ENCODE measurements at places on chromosomes 1 and 21.

DNA sequence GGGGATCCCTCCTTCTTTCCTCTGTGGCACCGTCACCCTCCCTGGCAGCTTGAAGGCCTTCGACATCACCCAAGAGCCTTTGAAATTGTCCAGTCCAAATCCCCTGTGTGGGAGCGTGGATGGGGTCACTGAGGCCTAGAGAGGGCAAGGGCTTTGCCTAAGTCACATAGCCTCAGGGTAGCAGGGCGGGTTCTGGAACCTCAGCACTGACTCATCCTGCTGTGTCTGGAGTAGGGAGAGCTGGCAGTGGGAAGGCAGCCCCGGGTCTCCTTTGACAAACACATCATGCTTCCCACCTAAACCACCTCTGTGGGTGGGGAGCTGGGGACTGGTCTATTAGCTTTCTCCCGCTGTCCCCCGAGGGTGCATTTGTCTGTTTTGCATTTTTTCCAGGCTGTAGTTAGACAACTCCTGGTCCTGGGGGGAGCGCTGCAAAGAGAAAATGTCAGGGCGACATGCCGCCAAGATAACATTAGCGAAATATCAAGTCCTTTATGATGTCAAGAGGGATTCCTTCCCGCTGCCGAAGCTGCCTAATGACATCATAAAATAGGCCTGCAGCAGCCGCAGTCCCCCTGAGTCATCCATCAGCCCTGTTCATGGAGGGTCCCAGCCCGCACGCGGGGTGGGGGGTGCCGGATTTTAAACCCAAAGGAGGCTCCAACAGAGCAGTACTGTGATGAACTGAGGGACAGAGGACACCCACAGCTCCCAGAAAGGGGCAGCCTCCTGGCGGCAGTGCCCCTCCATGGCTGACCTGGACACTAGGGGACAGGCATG is 77.0 kb upstream of the POU3F1 start:
- DNase-seq, result peak; percentile 34

- no peak for DNase-seq
These were observed 72.0 kb downstream of the ST6GALNAC5 start for GRCh38 chr1:76939050-76939816.

- no peak for DNase-seq
These were observed 16.2 kb upstream of the DNASE2B start for GRCh38 chr1:84382127-84382526.

DNA sequence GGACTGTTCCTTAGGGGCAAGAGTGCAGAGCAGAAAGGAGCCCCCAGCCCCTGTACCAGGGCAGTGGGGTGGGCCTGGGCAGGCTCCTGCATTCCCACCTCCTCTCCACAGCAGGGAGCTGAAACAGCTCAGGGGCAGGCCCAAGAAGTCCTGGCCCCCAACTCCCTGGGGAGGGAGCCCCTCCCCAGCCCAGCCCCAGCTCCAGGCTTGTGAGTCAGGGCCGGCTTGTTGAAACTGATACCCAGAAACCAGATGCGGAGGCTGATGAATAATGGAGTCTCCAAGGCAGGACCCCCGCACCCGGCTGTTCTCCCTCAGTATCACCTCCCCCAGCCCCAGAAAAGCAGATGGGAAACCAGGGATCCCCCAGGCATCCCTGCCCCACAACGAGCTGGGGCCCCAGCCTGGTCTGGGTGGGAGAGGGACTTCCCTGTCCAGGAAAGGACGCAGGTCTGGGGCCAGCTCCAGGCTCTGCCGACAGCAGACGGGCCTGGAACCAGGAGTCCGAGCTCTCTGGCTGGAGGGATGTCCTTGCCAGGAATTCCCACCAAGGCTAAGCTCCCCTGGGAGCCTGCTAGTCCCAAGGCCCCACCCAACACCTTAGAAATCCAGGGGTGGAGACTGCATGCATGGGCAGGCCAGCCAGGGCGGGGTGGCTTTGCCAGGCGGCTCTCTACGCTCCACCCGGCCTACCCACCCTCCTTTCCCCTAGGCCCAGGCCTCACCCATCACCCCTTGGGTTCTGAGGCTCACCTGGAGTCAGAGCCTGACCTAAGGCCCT is 2.7 kb downstream of the PLEKHG5 start:
- DNase-seq, result no peak

DNA sequence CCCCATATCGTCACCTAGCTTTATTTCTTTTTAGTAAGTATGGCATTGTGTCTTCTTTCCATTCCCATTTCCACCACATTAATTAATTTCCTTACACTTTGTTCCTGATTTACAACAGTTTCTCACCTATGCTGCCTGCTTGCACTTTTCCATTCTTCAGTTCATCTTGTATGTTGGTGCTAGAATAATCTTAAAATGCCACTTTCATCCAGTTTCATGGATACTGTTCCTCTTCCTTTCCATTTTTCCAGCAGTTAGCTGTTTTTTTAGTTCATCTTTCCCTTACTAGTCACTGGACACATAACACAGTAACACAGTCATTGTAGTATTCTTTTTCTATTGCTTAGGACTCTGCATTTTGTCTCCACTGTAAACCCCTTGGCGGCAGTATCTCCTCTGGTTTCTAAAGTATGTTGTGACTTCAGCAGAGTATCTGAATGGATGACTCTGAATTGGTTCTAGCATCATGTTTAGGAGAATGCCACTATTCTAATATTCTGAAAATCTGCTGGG is 2.1 kb downstream of the CDC7 start:
- DNase-seq, result no peak

GRCh38 chr1:201791779-201792173 is 37.2 kb upstream of the IPO9 start:
- DNase-seq, result no peak

DNA sequence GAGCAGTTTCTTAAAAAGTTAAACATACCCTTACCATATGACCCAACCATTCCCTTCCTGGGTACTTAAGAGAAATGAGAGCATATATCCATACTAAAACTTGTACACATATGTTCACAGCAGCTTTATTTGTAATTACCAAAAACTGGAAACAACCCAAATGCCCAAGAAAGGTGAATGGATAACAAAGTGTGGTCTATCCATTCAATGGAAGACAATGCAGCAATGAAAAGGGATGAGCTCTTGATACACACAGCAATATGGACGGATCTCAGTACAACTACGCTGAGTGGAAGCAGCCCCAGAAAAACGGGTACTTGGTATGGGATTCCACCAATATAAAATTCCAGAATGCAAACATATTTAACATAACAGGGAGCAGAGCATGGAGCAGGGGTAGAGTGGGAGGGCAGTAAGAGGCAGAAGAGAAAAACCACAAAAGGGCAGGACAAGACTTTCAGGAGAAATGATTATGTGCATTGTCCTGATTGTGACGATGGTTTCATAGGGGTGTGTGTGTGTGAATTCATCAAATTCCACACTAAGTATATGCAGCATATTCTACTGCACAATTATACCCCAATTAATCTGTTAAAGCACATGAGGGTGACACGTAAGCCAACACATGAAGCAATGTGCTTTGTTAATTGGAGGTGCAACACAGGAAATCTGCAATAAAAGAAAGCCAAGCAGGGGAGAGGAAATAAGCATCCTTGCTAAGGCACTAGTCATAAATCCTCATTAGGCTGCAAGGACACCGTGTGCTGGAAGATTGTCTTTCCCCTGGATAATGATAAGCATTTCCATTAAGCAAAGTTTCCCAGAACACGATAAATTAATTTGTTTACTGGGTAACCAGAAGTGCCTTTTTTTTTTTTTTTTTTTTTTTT is 113.1 kb upstream of the KRTAP19-8 start:
- no peak for DNase-seq

DNA sequence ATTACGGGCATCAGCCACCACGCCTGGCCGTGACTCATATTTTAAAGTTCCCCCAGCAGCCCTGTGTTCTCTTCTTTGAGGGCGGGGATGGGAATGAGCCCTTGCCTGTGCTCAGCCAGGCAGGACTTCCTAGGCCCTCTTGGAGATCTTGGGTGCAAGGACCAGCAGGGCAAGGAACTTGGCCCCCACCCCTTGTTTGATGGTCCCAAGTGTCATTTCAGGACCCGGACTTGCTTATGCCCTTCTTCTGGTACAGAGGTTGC is 9.3 kb downstream of the RASSF5 start:
- DNase-seq, result no peak

DNA sequence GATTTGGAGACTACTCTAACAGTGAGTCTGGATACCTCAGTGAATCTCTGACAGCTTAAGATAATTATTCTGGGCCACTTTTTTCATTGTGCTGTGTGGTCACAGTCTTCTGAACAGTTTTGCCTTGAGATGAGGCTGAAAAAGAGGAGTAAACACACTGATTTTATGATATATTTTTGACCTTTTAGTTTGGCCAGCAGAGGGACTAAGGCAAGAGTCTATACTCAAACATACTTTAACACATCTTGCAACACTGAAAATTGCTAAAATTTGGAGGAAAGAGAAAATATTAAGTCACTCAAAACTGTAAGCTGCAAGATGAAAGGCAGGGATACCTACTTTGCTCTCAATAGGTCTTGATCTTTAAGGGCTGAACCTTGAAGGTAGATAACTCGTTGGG is 182.7 kb downstream of the KCNT2 start:
- DNase-seq, result no peak

DNA sequence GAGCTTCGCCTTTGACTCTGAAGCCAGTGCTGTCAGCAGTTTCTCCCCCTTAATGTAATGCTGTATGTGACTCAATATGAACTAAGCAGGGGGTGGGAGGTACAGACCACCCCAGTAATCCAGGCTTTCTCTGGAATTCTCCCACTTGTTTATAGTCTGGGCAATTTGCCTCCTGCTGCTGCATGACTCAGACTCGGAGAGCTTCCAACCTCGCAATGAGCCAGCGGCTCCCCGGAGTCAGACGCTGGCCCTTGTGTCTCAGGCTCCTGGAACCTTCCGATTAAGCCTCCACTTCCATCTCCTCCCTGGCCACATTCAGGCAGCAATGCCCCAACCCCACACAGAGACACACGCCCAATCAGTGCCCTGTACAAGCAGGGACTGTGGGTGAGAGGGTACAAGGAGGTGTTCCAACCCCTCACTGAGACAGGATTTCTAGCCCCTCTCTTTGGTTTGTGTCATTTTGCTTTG is 471.7 kb upstream of the VAMP3 start:
- DNase-seq, result peak; percentile 84

- no peak for DNase-seq
These were observed 8.7 kb upstream of the UMODL1 start for GRCh38 chr21:42062236-42063022.

DNA sequence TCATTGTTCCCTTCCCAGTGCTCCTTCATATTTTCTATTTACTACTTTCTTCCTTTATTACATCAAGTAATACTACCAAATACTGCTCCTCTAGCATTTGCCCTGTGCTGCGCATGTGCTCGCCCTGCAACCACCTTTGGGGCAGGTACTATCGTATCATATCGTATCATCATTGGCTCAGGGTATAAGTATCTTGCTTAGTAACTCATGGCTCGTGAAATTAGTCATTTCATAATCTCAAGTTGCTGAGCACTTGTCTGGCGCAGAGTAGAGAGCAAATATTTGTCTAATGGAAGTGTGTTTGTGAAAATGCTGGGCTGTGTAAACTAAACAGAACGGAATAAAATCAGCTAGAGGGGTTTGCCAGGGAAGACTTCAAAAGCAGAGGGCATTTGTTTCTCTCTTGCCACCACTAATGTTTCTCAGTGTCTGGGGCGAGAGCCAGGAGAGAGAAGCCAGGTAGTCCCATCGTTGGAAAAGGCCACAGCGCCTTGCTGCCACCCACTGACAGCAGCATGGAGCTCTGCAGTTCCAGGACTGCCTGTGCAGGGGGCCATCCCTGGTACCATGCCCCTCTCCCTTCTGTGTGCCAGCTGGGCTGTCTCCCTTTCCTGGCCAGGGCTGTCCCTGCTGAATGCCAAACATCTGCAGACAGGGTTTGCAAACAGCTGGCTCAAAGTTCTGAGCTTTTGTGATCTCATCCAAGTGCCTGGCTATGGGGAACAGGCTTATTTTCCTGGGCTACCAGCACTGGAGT is 20.0 kb upstream of the CPT2 start:
- DNase-seq, result peak; percentile 81

GRCh38 chr21:34687745-34688144 is 19.0 kb downstream of the CLIC6 start:
- no peak for DNase-seq

GRCh38 chr1:213737398-213738035 is 250.3 kb upstream of the PROX1 start:
- no peak for DNase-seq

GRCh38 chr1:220013497-220013896 is 32.8 kb downstream of the EPRS1 start:
- DNase-seq, result no peak

- peak; percentile 65 for DNase-seq
These were observed 3.0 kb downstream of the ARTN start for GRCh38 chr1:43936431-43937151.

- DNase-seq, result no peak
These were observed 25.7 kb downstream of the JMJD4 start for GRCh38 chr1:227709451-227709850.

GRCh38 chr1:206658981-206659273 is 23.6 kb downstream of the DYRK3 start:
- DNase-seq, result no peak

DNA sequence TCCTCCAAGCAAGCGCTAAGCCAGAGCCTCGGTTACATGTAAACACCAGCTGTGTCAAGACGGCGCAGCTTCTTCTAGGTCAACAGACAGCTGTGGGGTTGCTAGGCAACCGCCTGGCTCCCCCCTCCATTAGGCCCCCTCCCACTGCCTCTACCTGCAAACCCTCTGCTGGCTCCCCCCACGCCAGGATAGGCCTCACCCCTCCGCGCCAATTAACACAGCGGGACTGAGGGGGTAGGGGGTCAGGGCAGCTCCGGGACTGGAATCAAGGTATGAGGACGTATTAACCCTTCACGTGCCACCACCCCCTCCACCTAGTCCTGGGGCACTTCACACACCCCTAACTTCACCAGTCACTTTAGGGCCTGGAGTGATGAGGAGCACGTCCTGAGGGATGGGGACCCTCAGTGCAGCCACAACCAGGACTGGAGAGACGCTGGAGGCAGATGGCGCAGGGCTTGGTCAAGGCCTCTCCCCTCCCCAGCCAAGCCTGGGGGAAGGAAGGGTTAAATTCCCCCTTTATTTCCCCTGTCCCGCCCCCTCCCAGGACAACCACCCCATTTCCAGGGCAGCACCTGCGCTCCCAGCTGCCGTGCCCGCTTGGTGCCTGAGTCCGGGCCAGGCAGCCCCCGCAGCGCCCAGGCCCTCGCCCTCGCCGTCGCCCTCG is 37.4 kb upstream of the WASF2 start:
- peak; percentile 93 for DNase-seq

- no peak for DNase-seq
These were observed 219.2 kb downstream of the PTPRC start for GRCh38 chr1:198858033-198858432.

- DNase-seq, result no peak
These were observed 26.0 kb downstream of the RPS6KA1 start for GRCh38 chr1:26555550-26555981.

DNA sequence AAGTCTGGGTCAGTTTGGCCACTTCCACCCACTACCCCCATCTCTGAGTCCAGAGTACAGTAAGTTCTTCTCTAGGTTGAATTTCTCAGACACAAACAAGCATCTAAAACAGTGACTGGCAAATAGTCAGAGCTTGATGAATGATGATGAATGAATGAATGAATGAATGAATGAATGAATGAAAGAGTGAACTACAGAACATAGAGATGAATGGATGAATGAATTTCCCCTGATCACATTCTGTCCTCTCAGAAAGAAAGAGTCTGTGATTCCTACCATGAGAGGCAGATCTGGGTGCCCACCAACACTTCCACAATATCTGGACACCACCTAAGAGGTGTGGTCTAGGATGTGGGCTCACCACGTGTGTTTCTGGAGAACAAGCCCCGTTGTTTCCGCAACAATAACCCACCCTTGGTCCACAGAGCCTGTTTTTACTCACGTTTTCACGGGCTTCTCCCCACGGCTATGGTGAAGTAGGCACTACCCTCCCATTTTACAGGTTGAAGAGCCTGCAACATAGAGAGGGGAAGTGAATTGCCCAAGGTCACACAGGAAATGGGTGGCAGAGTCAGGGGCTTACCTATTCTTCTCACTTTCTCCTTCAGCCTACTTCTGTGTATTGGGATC is 40.2 kb upstream of the IFFO2 start:
- no peak for DNase-seq
